ENCODE measurements at places on chromosomes 3 and 15.

DNA sequence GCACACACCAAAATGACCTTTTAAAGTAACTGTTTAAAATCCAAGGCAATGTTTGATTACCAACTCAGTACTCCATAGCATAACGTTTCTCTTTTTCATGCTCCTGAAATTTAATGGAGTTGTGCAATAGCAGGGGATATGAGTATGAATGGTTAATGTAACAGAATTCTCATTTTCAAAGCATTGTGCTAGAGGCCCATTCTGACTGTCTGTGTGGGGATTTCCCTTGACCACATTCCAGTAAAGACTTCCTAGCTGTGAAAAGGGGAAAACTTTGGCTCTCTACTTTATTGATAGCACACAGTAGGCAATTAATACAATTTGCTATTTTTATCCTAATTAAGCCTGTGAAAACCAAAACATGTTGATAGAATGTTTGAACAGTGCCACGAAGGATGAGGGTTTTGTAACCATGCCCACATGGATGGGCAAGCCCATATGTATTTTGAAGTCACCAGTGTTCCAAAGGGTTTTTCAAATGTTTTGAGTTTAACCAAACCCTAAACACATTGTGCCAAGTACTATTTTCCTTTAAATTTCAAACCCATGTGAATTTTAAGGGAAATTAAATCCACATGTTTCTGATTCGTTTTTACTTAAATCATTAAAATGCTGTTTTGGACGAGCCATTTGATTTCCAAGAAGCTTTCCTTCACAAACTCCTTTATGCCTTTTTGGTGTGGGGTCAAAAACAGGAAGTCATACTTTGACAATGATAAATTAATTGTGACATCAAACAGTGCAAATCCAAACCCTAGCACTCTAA lies 261.2 kb downstream of the SHOX2 start:
- DNase-seq: no peak

GRCh38 chr15:99511531-99511865 lies 54.3 kb upstream of the MEF2A start:
- DNase-seq: no peak

DNA sequence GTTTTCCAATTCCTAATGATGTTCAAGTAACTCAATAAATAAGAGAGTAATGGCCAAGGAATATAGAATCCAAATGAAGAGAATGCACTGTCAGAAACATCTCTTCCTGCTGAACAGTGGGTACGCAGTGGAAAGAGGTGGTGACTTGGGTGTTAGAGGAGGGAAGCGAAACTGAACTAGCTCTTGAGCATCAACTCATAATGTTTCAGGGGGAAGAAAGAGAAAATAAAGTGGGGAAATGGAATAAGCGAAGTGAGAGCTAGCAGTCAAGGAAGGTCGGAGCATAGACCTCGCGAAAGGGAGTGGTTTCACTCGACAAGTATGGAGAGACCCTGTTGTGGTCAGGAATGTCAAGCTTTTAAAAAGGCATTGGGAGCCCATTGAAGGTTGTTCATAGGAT lies 309.5 kb downstream of the GAP43 start:
- no peak for DNase-seq

DNA sequence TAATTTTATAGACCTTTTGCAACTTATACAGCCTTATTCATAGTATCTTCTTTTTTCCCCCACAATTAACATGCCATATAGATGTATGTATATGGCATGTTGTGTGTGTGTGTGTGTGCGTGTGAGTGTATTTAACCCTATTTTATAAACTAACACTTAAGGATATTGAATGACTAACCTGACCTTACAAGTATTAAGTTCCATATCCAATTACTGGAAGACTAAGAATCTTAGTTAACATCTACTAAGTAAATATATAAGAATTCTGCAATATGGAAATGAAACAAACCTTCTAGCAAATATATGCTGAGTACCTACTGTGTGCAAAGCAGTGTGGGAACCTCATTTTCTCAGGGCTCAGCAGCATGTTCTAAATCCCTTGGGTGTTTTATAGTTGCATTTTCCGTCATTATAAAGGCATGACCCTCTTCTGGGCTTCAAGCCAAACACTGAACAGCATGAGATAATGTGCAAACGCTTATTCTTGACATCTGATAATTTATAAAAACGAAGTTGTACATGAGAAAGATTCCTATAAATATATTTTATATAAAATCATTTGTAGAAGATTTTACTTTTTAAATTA lies 105.5 kb downstream of the NLGN1 start:
- no peak for DNase-seq

GRCh38 chr3:170081079-170081741 lies 43.4 kb downstream of the GPR160 start:
- DNase-seq: no peak

DNA sequence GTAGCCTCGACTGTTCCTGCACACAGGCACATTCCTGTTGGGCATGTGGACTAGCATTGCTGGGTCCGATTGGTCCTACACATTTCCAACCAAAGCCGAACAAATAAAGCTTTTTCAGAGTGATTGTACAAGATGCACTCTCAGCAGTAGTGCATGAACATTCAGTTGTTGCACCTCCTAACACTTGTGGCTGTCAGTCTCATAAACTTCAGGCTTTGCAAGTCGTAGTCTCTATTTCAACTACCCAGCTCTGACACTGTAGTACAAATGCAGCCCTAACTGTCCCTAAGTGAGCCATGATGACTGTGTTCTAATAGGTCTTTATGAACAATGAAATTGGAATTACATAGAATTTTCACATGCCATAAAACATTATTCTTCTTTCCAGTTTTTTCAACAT lies 281.7 kb upstream of the ATP10A start:
- no peak for DNase-seq

- DNase-seq: no peak
Measured at GRCh38 chr3:128235207-128235926, 82.1 kb downstream of the EEFSEC start.

DNA sequence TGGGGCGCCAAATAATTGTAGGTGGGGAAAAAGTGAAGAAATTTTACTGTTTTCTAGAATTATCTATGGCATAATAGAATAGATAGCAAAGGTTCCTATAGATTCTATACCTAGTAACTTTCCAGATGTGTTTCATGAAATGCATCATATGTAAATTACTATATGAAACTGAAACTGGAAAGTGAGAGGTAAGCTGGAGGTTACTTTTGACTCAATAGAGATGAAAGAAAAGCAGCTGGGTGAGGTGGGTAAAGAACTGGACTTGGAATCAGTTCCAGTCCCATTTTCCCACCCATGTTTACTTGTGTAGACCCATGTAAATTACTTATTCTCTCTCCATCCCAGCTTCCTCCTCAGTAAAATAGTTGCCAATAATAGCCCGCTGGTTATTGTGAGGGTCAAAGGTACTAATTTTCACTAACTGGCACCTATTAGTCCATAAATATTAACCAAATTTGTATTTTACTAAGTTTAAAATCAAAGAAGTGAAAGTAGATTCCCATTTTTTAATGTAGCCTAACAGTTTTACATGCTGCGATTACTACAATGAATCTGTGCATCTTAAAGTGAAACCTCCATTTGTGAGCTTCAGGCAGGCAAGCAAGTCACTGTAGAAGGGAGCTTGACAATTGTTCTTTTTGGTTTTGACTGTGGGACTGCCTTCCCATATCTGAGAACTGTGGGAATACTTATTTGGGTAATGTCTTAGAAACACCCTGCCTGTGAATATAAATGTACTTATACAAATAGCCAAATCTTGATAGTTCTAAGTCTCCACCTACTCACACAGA lies 312.1 kb downstream of the SLC9A9 start:
- no peak for DNase-seq

- DNase-seq: no peak
Measured at GRCh38 chr3:98582042-98582441, 11.4 kb downstream of the CPOX start.

Data from common myeloid progenitor, CD34-positive (primary cell).